ENCODE measurements at places on chromosomes 11 and 22.

DNA sequence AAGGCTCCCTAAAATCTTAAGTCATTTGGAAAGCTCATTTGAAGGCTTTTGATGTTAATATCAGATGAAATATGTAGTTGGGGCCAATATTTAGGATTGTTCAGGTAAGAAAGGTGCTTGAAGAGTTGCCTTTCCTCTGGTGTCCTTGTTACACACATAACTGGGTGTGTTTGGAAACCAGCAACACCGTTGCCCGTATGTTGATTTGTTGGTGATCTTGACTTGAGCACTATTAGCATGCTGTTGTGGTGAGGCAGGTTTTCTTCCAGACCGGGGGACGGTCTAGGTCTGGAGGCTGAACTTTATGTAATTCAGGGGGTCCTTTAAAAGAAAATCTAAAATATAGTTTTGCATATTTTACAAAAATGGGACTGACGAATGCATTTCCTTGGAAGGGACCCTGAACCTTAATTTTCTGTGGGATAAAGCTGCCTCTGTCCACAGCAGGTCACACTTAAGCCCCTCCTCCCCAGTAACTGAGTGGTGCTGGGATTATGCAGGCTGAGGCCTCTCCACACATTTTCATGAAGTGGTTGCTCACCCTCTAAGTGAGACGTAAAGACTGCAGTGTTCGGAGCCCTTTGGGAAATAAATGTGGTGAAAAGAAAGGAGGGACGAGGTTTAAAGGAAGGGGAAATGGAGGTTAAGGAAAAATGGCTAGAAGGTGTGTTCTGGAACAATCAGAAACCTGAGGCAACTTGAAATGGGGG, 1.8 kb downstream of the YWHAH start:
- DNase-seq = no peak

DNA sequence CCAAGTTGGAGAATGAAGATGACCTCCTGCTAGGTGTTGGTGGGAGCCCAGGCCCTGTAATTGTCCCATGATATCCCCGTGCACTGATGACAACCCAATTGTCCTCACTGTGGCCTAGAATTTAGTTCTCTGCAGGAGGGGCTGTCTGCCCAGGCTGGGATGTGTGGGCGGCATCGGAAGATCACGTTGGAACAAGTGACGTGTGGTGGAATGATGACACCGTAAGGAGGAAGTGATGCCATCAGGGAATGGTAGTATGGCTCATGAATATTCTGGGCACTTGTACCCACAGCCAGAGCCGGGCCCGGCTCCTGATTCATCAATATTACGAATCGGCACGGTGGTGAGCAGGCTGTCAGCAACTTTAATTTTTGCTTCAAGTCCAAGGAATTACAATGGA, 111.6 kb downstream of the MIAT start:
- no peak for DNase-seq

- no peak for DNase-seq
Measured at GRCh38 chr11:82676483-82677094, 57.1 kb downstream of the FAM181B start.

DNA sequence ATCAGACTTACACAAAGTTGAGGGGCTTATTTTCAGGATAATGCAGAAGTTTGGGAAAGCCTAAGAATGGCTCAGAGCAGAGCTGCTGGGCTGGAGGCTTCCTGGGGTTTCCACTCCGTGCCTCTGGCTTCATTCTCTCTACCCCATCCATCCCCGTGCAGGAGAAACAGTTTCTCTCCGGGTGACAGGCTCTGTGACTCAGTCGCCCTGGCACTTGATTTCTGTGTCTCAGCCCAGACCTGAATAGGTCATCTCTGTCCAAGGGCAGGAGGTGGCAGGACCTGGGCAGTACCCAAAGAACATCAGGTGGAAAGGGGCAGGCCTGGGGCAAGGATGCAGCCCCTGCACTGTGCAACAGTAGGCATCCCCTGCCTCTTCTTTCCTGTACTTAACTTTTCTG, 38.4 kb upstream of the RTL6 start:
- DNase-seq = no peak

GRCh38 chr22:30185129-30185528, 61.4 kb downstream of the LIF start:
- no peak for DNase-seq

- no peak for DNase-seq
Measured at GRCh38 chr11:75471176-75471973, 38.4 kb upstream of the KLHL35 start.

- DNase-seq = no peak
Measured at GRCh38 chr22:30763815-30764673, 69.4 kb downstream of the OSBP2 start.

DNA sequence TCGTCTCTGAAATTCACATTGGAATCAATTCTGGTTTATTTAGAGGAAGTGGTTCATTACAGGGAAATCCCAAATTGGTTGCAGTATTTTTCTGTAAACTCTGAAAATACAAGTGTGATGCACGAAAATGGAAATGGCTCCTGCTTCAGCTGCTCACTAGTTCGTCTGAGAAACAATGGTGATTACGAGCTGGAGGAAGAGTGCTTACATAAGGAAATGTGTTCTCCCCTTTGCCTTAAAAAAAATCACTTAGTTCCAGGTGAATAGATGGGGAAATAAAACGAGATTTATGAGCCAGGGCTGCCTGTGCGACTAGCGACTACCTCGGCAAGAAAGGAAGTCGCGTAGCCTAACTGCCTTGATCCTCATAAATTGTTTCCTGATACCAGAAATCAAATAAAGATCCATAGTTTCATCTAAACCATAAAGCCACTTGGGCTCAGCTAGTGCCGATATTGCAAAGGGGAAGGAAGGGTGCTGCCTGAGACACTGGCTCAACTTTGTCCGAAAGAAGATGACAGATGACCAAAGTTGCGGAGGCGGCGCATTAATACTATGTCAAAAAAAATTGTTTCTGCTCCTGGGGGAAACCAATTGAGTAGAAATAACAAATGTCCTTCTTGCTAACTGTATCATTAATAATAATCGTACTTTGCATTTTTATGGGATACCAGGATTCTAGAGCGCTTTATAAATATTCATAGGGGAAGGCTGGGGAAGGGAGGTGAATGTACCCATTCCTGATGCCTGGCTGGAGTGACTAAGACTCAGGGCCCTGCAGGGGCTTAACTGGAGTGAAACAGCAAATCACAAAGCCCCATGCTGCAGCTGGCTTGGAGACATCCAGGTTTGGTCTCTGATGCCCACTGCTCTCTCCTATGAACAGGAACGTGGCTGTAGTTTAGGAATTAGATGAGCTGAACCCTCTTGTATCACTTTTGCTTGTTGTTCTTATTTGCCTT, 185.7 kb downstream of the BLID start:
- no peak for DNase-seq

DNA sequence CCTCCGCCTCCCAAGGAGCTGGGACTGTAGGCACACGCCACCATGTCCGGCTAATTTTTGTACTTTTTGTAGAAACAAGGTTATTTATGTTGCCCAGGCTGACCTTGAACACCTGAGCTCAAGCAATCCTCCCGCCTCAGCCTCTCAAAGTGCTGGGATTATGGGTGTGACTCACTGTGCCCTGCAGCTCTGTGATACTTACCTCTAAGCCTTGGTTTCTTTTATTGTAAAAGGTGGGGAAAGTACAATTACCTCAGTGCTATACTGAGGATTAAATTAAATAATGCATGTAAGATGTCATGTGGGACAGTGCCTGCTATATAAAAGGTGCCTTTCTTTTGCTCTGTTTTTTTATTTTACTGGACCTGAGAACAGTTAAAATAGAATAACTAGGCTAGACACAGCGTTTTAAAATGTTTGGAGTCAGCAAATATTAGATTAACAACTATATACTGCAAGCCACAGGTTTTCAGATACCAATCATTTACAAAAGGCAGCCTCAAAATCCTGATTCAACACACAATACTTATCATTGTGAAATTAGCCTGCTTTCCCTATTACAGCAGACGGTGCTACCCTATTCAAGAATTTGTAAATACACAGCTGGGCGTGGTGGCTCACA, 30.0 kb downstream of the PRR14L start:
- DNase-seq = no peak

- DNase-seq = no peak
Measured at GRCh38 chr22:48760481-48761390, 1066.9 kb downstream of the BRD1 start.

- no peak for DNase-seq
Measured at GRCh38 chr22:48894064-48894671, 933.5 kb downstream of the BRD1 start.

GRCh38 chr11:86447763-86448480, 73.2 kb downstream of the CCDC81 start:
- no peak for DNase-seq

GRCh38 chr11:36073411-36074203, 129.7 kb downstream of the LDLRAD3 start:
- DNase-seq = no peak

GRCh38 chr11:86182976-86183584, 61.5 kb upstream of the EED start:
- DNase-seq = no peak

- DNase-seq = no peak
Measured at GRCh38 chr11:130561441-130561881, 113.0 kb downstream of the ADAMTS15 start.

Data from GM12892 (cell line).